WTC11 (cell line): ENCODE measurements at places on chromosomes 7 and 10.

GRCh38 chr7:142910481-142910880 lies 23.1 kb downstream of the TRPV5 start:
- no peak for DNase-seq

- no peak for DNase-seq
Measured at GRCh38 chr7:77456696-77457095, 40.5 kb upstream of the GSAP start.

- DNase-seq: no peak
Measured at GRCh38 chr10:48238826-48239520, 35.5 kb downstream of the FRMPD2 start.

DNA sequence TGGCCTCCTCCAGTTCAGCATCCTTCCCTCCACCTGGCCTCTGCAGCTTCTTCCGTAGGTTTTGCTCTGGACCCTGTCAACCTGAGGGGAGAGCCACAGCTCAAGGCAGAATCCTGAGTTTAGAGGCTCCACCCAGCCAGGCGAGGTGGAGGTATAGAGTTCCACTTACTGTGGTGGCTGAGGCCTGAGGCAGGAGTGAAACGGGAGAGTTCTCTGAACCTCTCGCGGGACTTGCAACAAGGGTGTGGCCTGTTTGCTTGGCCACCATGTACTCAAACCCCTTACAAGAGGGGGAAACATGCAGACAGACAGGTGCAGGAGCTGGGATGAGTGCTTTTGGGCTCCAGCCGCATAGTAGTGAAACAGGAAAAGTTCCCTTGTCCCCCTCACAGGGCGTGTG lies 154.0 kb upstream of the C7orf33 start:
- DNase-seq: no peak

DNA sequence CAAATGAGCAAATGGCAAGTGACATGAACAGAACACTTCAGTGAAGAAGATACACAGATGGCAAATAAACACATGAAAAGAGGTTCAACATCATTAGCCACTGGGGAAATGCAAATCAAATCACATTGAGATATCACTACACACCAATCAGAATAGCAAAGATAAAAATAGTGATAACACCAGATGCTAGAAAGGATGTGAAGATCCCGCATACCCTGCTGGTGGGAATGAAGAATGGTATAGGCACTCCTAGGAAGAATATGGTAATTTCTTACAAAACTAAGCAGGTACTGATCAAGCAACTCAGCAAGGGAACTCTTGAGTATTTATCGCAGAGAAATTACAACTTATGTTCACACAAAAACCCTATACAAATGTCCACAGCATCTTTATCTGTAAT lies 11.2 kb downstream of the LAMB4 start:
- no peak for DNase-seq

- DNase-seq: no peak
Measured at GRCh38 chr10:95243318-95243617, 47.5 kb downstream of the PDLIM1 start.

DNA sequence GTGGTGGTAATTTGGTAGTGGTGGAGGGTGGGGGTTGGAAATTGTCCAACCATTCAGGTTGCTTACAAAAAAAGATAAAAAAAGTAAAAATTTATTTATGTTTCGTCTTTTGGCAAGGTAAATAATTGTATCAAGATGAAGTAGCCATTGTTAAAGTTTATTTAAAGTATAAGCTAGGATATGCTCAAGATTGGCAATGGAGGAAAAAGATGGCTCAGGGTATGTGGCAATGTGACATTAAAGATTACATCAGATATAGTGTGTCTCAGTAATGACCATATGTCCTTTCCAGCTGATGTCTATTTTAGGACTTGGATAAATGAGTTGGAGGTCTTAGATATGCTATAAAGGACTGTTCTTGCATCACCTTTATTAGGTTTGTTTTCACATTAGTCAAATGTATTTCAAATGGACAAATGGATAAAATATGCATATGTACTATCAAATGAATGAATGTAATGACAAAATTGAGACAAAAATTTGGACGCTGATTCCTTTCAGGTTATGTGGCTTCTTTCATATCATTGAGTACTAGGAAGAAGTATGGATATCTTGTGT lies 60.9 kb downstream of the ST7 start:
- DNase-seq: no peak

- DNase-seq: no peak
Measured at GRCh38 chr7:29622335-29623265, 59.0 kb downstream of the PRR15 start.

DNA sequence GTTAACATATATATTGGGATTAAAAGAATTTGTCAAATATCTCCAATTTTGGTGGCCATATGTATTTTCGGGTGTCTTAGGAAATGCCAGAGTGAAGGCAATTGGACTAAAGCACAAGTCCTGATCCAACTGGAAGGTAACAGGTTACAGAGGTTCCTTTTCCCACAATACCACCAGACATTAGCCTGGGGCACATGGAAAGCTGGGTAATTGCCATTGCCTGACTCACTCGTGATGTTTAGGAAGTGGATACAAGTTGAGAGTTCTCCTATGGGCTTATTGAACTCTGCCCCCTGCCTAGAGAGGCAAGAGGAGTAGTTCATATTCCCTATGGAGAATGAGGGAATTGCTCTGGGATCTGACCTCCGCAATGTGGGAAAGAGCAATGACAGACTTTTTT lies 5.7 kb downstream of the DNAH11 start:
- DNase-seq: no peak

DNA sequence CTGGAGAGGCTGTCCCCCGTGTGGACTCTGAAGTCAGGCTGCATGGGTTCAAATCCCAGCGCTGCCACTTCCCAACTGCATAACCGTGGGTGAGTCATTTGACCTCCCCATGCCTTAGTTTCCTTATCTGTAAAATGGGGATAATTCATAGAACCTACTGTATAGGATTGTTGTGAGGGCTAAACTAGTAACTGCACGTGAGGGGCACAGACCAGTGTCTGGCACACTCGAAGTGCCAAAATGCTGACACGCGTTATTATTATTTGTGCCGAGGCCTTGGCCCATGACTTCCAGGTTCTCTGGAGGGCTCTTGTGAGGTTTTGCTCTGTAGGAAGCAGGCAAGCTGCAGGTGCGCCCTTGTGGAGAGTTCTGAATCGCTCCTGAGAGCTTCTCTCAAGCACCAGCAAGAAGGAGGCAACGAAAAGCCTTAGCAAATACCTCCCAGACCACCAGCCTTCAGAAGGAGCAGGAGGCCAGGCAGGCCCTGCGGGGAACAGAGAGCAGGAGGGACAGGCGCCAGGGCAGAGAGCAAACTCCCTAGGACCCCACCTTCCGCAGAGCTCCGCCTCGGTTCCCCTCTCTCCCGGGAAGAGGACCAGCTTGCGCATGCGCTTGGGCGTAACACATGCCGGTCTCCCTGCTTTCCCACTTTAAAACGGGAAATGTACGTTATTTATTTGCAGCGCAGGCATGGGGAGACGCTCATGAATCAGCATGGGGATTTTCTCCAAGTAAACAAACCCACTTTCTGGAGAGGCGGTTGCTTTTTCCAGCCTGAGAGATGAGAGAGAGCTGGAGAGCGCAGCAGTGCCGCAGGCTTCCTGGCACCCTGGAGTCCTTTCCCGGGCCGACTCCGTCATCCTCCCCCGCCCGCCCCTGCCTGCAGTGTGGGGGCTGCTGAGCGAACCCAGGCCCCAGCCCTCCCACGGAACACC lies 39.6 kb downstream of the SORCS3 start:
- peak; percentile 61 for DNase-seq

DNA sequence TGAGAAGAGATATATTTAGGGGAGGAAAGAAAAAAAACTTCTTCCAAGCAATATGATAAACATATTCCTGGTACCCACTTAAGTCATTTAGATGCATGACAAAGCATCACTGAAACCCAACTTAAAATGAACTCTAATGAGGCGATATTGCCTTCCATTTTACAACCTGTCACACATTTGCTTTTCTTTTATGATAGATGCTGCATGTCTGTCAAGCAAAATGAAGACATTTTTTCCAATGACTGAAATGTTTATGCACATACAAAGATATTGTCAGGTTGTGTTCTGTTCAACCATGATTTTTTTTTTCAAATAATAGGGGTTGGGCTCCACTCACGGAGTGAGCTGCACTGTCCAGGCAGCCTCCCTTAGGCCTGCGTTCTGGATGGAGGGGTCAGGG lies 894.4 kb downstream of the SORCS3 start:
- no peak for DNase-seq

DNA sequence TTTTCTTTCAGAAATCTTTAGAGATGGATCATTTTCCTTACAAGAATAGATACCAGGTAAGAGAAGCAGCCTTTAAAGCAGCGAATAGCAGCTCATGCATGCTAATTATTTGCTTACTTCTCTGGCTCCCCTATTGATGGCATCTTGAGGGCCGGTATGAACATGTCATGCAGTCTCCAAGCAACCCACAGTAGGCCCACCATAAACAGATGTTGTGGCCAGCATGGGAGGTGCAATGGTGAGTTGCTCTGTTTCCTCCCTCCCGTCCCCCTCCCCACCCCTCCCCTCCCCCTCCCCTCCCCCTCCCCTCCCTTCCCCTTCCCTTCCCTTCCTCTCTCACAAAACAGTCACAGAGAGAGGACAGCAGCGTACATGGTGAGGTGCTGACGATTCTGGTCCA lies 9.7 kb upstream of the ZNF273 start:
- DNase-seq: no peak

DNA sequence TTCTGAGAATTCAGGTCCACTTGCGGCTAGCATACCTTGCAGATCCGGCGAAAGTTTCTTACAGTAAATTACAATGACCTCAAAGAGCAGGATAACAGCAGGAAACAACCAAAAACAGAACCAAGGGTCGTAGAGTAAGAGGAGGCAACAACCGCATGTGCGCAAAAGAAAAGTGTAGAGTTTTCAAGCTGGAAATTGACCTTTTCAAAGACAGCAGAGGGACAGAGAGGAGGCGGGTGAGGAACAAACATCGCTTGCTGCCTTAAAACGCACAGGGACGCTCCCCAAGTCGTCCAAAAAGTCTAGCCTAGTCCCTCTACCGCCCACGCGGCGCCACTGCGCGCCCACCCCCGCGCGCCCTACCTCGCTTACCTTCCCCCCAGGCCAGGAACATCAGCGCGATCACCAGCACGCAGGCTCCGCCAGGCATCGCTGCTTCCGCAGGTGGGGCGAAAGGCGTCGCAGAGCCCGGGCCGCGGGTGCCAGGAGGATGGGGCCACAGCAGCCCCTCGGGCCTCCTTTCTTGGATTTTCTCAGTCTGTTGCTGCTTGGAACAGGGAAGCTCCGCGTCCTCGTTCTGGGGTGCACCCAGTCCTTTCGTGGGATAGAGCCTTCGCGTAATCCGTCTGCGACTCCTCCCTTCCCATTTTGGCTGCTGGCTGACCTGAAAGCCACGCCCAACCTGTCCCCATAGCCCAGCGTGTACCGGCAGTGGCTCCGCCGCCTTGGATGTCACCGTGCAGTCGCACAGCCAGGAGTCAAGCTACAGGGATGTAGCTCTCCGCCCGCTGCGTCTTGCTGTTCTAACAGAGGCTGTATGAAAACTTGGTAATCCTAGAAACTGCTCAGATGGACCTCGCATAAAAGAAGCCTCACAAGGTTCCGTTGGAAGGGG lies at the start of gene VWDE:
VWDE (minus strand) TSS at position 579 of the 895 bp plus-strand sequence; CDS start at position 430, 149 bp downstream.
- DNase-seq: peak; percentile 79

GRCh38 chr7:75644589-75644988 lies 94.2 kb downstream of the HIP1 start:
- no peak for DNase-seq

- no peak for DNase-seq
Measured at GRCh38 chr10:80755893-80756292, 218.2 kb downstream of the SH2D4B start.

- DNase-seq: no peak
Measured at GRCh38 chr7:2488681-2489080, 12.5 kb upstream of the GRIFIN start.

DNA sequence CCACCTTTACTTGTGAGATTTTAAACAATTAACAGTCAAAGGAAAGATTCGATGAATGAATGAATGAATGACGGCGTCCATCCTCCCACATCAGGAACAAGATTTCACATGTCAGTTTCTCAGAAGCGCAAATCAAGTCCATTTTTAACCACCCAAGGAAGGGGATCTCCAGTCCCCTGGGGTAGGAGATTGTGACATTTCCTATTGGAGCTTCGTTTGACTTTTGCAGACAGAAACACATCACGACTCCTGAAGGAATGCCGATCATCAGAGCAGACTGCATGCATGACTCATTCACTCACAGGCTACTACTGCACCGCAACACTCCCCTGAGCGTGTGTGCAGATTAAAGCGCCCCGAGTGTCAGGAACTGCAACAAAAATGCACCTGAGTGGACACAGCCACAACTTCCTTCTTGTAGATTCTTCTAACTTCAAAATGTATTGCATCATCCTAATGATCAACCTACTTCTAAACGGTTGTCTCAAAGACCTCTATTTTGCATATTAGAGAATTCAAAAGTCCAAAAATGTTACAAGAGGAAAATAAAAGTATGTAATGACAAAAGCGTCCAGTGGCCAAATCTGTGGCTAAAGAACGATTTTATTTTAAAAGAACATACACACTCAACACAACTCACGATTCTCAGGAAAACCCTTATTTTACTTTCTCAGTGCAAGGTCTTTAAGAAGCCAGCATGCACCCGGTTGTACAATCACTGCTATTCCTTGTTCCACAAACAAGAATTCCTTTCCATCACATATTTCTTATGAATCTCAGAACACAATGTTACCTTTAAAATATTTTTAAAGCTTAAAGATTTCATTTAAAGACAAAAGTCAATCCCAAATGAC lies 172.6 kb downstream of the FAM107B start:
- DNase-seq: no peak

DNA sequence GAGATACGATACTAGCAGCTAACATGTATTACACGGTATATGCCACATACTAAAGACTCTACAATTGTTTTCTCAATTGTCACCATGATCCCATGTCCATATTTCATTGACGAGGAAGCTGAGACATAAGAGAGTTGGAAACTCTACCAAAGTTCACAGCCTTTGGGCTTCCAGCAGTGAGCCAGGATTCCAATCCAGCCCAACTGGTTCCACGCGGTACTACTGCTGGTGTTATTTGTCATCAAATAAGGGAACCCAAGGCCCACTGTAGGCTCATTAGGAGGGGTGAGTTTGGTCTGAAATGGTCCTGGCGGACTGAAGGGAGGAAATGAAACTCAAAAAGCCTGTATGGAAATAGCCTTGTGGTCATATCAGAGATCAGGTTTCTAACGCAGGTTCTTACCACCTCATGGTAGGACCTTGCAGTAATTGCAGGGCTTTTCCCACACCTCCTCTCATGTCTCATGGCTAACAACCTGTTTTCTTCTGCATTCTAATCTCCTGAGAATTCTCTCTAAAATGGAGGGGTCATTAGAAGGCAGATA lies 814.6 kb downstream of the LRMDA start:
- DNase-seq: no peak

- DNase-seq: peak; percentile 95
Measured at GRCh38 chr7:100894860-100895700, 608 bp downstream of the ACHE start.

DNA sequence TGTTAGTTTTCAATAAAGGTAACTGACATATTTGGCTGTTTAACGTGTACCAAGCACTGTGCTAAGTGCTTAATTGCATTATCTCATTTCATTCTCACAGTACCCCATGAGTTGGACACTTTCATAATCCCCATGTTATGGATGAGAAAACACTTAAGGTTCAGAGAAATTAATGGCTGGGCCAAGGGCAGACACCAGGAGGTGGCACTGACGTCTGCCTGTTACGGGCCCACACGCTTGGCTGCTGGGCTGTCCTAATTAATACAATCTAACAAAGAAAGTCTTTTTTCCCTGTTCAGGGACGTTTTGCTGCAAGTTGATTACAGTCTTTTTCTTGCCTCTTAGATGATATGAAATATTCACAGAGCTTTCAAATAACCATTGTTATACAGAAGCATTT lies 16.1 kb downstream of the DYDC2 start:
- DNase-seq: no peak

- DNase-seq: no peak
Measured at GRCh38 chr10:60423920-60424319, 34.2 kb upstream of the ANK3 start.
